ENCODE measurements at places on chromosomes 13 and 19.

DNA sequence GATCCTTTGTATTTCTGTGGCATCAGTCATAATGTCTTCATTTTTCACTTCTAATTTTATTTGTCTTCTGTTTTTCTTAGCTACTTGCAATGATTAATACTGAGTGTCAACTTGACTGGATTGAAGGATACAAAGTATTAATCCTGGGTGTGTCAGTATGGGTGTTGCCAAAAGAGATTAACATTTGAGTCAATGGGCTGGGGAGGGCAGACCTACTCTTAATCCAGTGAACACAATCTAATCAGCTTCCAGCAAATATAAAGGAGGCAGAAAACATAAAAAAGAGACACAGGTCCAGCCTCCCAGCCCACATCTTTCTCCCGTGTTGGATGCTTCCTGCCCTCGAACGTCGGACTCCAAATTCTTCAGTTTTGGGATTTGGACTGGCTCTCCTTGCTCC, 640.9 kb upstream of the MIR17HG start:
- DNase-seq = no peak

- DNase-seq = no peak
Observed at GRCh38 chr13:39056018-39056417, 17.8 kb downstream of the NHLRC3 start.

- DNase-seq = no peak
Observed at GRCh38 chr19:48296963-48297734, 27.3 kb downstream of the ZNF114 start.

DNA sequence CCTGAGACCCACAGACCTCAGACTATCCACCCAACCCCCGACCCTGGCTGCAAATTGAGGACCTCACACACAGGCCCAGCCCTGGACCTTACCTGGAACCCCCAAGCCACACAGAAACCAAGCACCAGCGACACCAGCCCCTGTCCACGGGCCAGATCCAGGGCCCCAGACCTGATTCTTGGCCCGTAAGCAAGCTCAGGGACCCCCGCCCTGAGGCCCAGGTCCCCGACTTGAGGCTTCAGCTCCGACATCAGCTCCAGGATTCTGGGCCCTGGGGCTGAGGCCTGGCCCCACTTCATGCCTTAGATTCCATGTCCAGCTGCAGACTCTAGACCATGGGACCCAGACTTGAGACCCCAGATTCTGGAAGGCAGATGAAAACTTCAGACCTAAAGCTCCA, 6.3 kb downstream of the TTYH1 start:
- no peak for DNase-seq

GRCh38 chr19:776549-776948, 20.7 kb upstream of the PTBP1 start:
- DNase-seq = no peak

- DNase-seq = no peak
Observed at GRCh38 chr13:29524176-29524575, 71.3 kb downstream of the SLC7A1 start.

GRCh38 chr13:23656637-23657371, 86.6 kb downstream of the TNFRSF19 start:
- DNase-seq = no peak

- no peak for DNase-seq
Observed at GRCh38 chr13:84132491-84132890, 250.2 kb upstream of the SLITRK1 start.

All from NCI-H1436 treated with DMSO at 0.1 percent for 48 hours (cell line).